Osteoblast (primary cell): ENCODE measurements at places on chromosomes 11 and 22. TPM values are rescaled to one million over a fixed set of nuclear protein-coding genes. Genes with fewer than 3 reads are reported as not detected.
A peak's percentile ranks its signal among the peaks of the same experiment; 100 is the strongest.

The CFAP300 gene
- total RNA-seq = 6.5 and 11.5 TPM in 2 replicates

The SPECC1L gene
- total RNA-seq = 45.7 and 46.7 TPM in 2 replicates

The MS4A7 gene
- total RNA-seq = under 0.01 and 0.36 TPM in 2 replicates

The MS4A6A gene
- total RNA-seq = under 0.01 TPM in 1 of 2 replicates, not detected in the other

The HEPHL1 gene
- not detected in 2 replicates for total RNA-seq

The MYOD1 gene
- total RNA-seq = not detected in 2 replicates

The AMPD3 gene
- 3.6 and 5.6 TPM in 2 replicates for total RNA-seq

GRCh38 chr11:23295241-23295640 is 435.0 kb upstream of the CCDC179 start:
- no peak overlapping the region for H3K4me3 ChIP-seq
- no peak for DNase-seq
- H3K36me3 ChIP-seq = no peaks in the 10 kb centered on the region
- H3K27me3 ChIP-seq = no peaks in the 10 kb centered on the region
- H3K4me1 ChIP-seq = no peaks in the 10 kb centered on the region

DNA sequence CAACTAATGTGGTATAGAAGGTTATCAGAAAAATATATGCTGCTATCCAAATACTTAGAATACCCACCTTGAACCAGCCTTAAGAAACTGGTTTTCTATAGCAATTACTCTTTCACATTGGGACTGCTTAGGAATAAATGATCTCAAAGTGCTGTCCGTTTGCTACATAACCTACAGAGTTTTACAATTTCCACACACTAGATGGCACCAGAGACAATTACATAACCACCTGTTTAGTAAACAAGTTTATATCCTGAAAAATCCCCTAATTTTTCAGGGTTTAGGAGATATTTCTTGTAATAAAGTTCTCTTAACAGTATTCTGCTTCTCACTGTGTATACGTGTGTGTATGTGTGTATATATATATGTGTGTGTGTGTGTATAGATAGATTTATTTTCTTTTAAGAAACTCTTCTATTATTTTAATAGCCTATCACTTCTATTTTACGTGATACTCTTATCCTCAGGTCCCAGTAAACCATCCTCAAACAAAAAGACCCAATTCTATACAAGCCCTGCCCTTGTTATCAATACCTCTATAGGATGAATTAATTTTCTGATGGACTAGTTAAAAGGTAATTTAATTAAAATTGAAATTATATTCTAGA is 6.7 kb upstream of the OR5I1 start:
- no peaks in the 10 kb centered on the region for H3K4me1 ChIP-seq
- no peaks in the 10 kb centered on the region for H3K27me3 ChIP-seq
- H3K36me3 ChIP-seq = no peaks in the 10 kb centered on the region
- DNase-seq = no peak
- H3K4me3 ChIP-seq = no peak overlapping the region

- DNase-seq = no peak
- H3K36me3 ChIP-seq = no peaks in the 10 kb centered on the region
- H3K4me3 ChIP-seq = no peak overlapping the region
These were observed 45.9 kb downstream of the ARHGAP32 start for GRCh38 chr11:129146191-129146590.

- peak overlapping the region; percentile 62 for H3K4me3 ChIP-seq
- H3K27me3 ChIP-seq = peaks cover 52% of the 10 kb centered on the region
- DNase-seq = peak; percentile 86
- H3K4me1 ChIP-seq = peaks cover 25% of the 10 kb centered on the region
These were observed 6.6 kb upstream of the FLI1 start for GRCh38 chr11:128687321-128687720.

GRCh38 chr11:2342981-2343380 is 34.1 kb upstream of the CD81 start:
- no peaks in the 10 kb centered on the region for H3K4me1 ChIP-seq
- peaks cover 5% of the 10 kb centered on the region for H3K27me3 ChIP-seq
- no peak for DNase-seq
- H3K36me3 ChIP-seq = no peaks in the 10 kb centered on the region

GRCh38 chr11:33695051-33695566 is 5.5 kb downstream of the C11orf91 start:
- DNase-seq = no peak
- H3K27me3 ChIP-seq = no peaks in the 10 kb centered on the region
- H3K4me3 ChIP-seq = no peak overlapping the region
- no peaks in the 10 kb centered on the region for H3K36me3 ChIP-seq
- no peak overlapping the region for H3K27ac ChIP-seq
- peaks cover 62% of the 10 kb centered on the region for H3K4me1 ChIP-seq

DNA sequence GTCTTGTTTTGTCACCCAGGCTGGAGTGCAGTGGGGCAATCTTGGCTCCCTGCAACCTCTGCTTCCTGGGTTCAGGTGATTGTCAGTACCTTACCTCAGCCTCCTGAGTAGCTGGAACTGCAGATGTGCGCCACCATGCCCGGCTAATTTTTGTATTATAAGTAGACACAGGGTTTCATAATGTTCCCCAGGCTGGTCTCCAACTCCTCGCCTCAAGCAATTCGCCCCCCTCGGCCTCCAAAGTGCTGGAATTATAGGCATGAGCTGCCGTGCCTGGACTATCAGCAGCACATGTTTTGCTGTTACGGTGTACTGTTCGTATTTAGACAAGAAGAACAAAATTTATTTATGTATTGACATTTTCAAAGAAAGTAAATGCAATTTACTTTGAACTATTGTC is 34.8 kb downstream of the RAB39A start:
- no peaks in the 10 kb centered on the region for H3K36me3 ChIP-seq
- peaks cover 4% of the 10 kb centered on the region for H3K27me3 ChIP-seq
- no peak for DNase-seq
- no peak overlapping the region for H3K4me3 ChIP-seq

GRCh38 chr22:45804986-45805325 is 133.3 kb downstream of the ATXN10 start:
- peaks cover 16% of the 10 kb centered on the region for H3K36me3 ChIP-seq
- no peak for DNase-seq
- H3K4me3 ChIP-seq = no peak overlapping the region
- H3K27ac ChIP-seq = peak overlapping the region; percentile 66
- H3K27me3 ChIP-seq = no peaks in the 10 kb centered on the region

DNA sequence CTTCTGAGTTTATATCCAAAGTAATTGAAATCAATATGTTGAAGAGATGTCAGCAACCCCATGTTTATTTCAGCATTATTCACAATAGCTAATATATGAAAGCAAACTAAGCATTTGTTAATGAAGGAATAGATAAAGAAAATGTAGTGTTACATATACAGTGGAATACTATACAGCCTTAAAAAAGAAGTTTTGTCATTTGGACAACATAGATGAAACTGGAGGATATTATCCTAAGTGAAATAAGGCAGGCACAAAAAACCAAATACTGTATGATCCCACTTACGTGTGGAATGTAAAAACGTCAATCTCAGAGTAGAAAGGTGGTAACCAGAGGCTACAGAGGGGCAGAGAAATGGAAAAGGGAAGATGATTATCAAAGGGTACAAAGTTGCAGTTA is 10.2 kb downstream of the MRGPRX2 start:
- H3K4me3 ChIP-seq = no peak overlapping the region
- H3K27ac ChIP-seq = no peak overlapping the region
- no peaks in the 10 kb centered on the region for H3K36me3 ChIP-seq
- H3K27me3 ChIP-seq = peaks cover 6% of the 10 kb centered on the region
- H3K4me1 ChIP-seq = peaks cover 2% of the 10 kb centered on the region

DNA sequence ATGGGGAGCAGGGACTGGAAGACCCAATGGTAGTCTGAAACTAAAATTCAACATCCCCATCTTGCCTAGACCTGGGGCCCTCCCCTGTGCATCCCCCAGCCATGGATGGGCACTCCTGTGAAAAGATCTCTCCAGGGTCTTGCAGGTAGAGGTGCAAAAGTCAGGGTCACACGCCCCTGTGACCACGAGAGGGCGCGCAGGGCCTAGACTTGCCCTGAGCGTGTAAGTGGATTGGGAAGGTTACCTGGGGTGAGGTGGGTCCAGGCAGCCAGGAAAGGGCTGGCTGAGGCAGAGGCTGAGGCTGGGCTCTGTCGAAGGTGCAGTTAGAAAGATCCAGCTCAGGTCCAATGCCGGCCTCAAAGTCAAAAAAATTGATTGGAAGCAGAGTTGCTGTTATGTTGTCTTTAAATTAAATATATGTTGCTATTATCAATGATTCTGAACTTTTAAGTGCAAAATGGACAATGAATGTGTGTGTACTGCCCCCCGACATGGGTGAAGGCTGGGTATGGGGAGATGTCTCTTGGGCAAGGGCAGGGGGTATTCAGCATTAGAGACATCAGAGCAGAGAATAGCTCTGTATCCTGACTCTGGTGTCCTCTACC is 4.8 kb upstream of the POU2F3 start:
- DNase-seq = peak; percentile 94
- H3K27me3 ChIP-seq = peaks cover 65% of the 10 kb centered on the region
- H3K27ac ChIP-seq = no peak overlapping the region
- H3K36me3 ChIP-seq = no peaks in the 10 kb centered on the region

- H3K4me1 ChIP-seq = no peaks in the 10 kb centered on the region
- no peak overlapping the region for H3K4me3 ChIP-seq
- H3K36me3 ChIP-seq = no peaks in the 10 kb centered on the region
- no peak for DNase-seq
- no peak overlapping the region for H3K27ac ChIP-seq
These were observed 128.8 kb upstream of the SORL1-AS1 start for GRCh38 chr11:121581607-121582006.
